Activated naive CD8-positive, alpha-beta T cell treated with anti-CD3 and anti-CD28 coated beads for 36 hours (primary cell): ENCODE measurements at places on chromosomes 11 and 22.

DNA sequence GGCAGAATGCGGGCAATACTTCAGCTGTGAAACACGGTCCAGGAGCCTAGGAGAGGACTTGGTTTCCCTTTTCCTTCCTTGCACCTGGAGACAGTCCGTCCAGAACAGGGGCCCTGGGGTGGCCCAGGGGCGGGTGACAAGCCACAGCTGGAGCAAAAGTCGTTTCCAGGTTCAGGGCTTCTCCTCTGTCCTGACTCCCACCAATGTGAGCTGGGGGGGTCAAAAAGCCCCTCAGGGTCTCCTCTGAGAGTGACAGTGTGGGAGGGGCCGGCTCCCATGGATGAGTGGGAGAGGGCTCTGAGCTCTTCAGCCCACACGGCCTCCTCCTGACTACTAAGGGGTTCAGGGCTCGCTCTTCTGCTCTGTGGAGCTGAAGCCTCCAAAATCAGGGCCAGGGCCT, 20.1 kb upstream of the ARFGAP3 start:
- no peak for DNase-seq

- no peak for DNase-seq
Observed at GRCh38 chr11:109945626-109946321, 147.4 kb upstream of the ZC3H12C start.

DNA sequence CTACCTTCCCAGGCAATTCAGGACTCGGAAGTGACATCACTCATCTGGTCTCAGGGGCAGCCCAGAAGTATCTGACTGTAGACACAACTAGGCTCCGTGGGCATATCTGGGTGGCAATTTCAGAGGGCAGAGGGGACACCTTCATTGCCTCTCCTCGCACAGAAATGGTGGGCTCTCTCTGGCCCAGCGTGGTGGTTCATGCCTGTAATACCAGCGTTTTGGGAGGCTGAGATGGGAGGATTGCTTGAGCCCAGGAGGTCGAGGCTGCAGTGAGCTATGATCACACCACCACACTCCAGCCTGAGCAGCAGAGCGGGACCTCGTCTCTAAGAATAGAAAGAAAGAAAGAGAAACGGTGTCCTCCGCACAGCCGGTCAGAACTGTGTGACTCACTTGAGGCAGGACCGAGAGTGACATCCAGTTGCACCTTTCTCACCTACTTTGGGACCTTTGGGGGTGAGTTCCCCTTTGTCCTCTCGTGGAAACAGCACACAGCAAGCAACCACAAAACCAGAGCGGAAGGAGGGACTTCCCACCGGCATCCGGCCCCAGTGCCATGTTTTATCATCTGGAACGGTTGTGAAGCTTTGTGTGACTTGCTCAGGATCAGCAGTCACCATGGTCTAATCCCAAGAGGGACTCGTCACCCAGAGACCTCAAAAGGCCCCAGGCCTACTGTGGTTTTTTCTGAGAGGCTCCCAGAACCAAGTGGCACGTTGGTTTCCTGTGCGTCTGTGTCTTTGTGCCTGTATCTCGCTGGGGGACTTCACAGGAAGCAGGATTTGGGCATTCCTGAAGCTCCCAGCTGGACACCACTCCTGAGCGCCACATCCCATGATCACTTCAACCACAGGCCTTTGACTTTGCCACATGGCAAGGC, 38.4 kb upstream of the EMID1 start:
- DNase-seq: peak; percentile 81

DNA sequence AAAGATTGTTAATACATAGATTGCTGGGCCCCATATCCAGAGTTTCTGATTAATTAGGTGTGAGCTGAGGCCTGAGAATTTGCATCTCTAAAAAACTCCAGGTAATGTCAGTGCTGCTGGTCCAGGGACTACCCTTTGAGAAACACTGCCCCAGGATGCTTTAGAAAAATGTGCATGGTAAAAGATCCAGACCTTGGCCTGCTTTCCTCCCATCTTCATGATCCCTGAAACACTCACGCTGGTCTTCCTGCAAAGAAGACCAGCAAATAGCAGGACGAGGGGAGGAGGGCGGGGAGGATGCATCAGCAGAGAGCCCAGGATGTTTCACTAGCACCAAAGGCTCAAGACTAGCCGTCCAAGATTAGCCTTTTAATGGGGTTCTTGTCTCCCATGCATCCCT, at the start of gene OR8A1:
Gene OR8A1 (plus strand): TSS at position 301 of the 400 bp plus-strand sequence. CDS start 123 bp downstream, outside the sequence.
- DNase-seq: no peak
